ENCODE measurements at places on chromosomes 1 and 21.

GRCh38 chr1:64505232-64505943, 35.5 kb downstream of the CACHD1 start:
- DNase-seq: peak; percentile 28

DNA sequence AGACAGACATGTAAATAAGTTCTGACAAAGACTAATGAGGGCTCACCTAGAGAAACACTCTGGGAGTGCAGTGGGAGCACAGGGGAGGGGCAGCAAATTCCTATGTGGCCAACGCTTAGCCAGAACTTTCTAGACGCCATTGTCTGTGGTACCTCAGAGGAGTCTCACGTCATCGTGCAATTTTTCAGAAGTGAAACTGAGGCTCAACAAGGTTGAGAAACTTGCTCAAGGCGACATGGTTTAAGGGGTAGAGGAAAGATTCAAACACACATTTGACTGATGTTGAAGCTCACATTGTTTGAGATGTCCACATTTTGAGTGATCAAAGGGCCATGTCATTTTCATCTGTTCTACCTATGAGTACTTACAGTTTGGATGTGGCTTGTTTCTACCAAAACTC, 152.6 kb upstream of the LMO4 start:
- DNase-seq: no peak

DNA sequence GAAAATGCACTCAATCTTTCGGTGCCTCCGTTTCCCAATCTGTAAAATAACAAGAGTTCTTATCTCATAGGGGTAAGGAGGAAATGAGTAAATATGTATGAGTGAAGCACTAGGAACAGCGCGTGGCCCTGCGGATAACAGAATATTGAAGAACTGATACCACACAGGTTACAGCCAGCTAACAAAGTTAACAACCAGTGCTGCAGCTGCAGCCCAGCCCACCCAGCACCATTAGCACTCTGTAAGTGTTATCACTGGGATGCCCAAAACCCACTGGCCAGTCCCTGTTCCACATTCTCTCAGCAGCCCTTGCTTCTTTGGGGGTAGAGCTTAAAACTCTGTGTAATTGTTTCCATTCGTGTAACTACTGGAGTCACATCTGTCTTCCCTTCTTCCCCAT, 89.5 kb downstream of the VWA5B1 start:
- no peak for DNase-seq

- DNase-seq: peak; percentile 53
Measured at GRCh38 chr1:221801773-221802516, 60.1 kb upstream of the DUSP10 start.

GRCh38 chr21:41850085-41850484, 29.1 kb downstream of the PRDM15 start:
- no peak for DNase-seq

- DNase-seq: no peak
Measured at GRCh38 chr1:19712928-19713327, 48.3 kb downstream of the HTR6 start.

DNA sequence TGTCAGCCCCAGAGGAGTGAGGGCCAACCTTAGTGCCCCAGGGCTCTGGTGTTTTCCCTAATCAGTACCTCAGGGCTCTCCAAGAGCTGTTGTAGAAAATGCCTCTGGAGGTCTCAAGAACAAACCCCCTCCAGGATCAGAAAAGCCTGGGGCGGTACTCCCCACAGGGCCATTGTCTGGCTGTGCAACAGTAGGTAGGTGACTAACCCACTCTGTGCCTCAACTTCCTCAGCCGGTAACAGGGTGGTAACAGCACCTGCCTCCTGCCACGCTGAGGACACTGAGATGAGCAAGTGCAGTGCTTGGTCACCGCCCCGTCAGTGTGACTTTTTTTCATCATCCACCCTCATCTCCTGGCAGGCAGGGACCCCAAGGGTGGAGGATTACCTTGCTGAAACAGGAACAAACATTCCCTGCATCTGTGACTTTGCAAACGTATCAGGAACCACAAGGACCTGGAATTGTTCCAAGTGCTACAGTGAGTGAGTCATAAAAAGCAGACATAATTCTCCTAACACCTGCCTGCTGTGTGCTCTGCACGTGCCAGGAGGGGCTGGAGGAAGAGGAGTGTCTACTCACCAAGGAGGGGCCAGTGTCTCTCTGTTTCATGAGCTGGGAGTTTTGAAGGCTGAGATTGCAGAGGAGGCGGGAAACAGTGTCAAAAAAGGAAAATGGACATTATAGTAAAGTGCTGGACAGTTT, 440.8 kb downstream of the NPHP4 start:
- peak; percentile 9 for DNase-seq

DNA sequence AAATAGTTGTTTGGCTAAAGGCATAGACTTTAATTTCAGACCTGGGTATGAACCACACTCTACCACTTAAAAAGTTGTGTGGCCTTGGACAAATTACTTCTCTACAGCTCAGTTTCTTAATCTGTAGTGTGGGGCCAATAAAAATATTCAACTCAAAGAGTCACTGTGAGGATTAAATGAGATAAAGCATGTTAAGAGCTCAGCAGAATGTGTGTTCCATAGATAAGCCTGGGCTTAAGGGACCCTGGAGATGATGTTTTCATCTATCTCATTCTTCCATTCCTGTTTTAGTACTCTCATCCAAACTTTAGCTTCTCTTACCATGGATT, 17.7 kb downstream of the S100A10 start:
- no peak for DNase-seq

- no peak for DNase-seq
Measured at GRCh38 chr21:32687643-32688345, 40.0 kb downstream of the SYNJ1 start.

DNA sequence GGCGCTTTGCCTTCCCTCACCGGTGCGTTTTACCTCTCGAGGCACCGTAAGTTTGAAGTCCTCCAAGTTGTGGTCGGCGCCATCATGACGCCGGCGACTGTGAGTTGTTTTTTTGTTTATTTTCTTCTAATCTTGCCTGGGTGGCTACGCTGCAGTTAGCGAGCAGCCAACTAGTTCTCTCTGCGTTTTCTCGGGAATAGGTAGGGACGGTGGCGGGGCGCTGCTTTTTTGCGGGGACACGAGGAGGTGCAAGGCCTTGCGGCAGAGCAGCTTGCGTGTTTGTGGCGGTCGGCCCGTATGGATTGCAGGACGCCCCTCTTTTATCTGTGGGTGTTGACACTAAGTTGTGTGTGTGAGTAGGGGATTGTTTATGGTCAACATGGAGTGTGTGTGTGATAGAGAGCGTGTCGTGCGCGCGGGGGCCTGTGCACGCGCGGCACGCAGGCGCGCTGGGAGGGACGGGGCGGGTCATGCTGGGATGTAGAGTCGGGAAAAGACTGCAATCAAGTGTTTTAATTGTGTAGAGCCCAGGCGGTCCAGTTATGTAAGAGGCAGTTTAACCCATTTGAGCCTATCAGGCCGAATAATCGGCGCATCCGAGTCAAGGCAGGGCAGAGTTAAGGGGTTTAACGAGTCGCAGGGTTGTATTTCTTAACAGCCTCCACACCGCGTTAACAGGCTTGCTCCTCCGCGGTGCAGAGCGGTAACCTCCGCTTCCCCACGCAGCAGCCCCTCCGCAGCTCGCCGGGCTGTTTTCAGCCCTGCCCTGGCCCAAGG, 1.2 kb upstream of the NEGR1 start:
- peak; percentile 94 for DNase-seq

DNA sequence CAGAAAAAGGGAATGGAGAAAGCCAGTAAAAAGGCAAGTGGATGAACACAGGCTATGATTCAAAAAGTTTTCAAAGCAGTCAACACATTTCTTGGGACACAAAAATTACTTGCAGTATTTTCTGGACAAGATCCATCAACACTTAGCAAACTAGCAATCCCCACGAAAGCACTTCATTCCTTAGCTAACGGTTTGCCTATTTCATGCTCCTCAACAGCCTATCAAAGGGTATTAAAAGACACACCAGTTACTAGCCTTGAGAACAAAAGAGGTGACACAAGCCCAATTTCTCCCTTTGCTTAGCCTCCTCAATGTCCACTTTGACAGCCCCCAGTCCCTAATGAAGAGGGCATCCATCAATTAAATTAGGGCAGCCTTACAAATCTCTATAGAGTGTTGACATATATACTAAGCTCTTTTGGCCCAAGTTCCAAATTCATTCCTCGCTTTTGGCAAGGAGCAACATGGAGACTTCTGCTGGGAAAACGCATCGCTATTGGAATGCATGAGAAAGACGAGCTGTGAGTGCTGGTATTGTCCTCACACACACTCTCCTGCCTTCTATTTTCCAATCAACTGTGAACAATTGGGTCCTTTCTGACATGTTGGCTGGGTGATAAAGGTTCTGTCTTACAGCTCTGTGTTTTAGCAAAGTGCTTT, 180.0 kb downstream of the TNR start:
- DNase-seq: no peak

DNA sequence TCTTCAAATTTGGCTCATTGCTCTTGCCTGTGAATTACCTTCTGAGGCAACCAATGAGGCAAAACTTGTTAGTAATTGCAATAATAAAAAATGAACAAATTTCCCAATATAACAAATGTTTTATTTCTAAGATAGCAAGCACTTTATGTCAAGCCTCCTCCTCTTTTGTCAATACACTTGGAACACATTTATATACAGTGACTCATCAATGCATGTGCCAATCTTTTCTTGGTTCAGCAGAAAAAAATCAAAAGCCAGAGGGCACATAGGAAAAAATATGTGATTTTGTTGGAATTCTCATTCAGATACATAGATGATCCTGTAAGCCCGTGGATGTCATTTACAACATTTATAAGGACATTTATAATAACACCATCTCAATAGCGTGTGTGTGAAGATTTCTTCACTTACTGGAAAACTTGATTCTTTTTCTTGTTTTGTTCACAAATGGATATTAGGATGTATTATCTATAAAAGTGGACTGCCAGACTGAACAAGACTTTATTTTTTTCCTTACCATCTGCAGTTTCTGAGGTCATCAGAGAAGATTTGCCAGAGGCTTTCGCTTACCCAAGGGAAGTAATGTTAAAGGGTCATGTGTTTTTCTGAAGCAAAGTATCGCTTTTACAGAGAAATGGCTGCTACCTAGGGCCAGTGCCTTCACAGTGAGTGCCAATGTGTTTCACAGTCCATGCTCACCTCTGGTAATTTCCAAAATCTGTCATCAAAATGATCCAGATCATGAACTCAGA, 645.7 kb upstream of the PTBP2 start:
- DNase-seq: no peak

- no peak for DNase-seq
Measured at GRCh38 chr1:2495026-2495425, 18.9 kb downstream of the PLCH2 start.

GRCh38 chr1:71088645-71089287, 7.9 kb upstream of the ZRANB2 start:
- DNase-seq: no peak

DNA sequence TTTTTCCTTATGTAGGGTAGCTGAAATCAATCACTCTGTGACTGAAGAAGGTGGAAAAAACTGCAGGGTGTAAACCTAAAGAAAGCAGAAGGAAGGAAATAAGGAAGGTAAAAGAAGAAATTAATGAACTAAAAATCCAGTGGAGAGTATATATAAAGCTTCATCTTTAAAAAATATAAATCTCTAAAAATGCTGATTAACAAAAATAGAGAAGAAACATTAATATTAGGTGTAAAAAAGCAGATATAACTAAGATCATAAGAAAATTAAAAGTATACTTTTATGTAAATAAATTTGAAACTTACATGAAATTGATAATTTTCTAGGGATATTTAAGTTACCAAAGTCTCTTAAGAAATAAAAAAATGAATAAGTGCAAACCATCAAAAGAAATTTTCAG, 159.8 kb downstream of the GALNT2 start:
- no peak for DNase-seq

DNA sequence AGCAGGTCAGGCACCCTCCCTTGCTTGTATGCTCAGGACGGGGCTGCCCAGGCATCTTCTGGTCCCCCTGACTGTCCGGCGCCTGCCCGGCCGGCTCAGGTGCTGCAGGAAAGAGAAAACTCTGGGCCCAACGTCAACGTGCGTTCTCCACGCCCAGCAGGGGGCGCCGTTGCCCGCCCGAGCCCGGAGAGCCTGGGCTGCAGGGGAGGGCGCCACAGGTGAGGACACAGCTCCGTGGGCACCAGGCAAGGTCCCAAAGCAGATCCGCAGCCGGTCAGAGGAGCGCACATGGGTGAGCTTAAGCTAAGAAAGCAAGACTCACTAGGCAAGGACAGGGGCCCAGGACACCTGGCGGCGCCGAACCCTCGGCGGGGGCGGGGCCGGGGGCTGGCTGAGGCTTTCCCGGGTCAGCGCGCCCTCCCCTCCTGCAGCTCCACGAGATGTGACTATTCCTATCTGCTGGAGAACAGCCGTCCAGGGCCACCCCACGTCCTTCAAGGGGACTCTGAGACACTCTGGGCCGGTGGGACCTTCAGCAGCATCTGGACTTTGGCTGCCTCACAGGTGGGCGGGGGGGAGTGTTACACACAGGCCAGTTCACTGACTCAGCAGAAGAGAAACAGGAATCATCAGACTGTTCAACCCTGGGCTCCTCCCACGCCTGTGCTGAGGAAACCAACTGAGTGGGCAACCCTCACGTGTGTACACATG, 29.3 kb downstream of the KRTAP10-1 start:
- DNase-seq: no peak

DNA sequence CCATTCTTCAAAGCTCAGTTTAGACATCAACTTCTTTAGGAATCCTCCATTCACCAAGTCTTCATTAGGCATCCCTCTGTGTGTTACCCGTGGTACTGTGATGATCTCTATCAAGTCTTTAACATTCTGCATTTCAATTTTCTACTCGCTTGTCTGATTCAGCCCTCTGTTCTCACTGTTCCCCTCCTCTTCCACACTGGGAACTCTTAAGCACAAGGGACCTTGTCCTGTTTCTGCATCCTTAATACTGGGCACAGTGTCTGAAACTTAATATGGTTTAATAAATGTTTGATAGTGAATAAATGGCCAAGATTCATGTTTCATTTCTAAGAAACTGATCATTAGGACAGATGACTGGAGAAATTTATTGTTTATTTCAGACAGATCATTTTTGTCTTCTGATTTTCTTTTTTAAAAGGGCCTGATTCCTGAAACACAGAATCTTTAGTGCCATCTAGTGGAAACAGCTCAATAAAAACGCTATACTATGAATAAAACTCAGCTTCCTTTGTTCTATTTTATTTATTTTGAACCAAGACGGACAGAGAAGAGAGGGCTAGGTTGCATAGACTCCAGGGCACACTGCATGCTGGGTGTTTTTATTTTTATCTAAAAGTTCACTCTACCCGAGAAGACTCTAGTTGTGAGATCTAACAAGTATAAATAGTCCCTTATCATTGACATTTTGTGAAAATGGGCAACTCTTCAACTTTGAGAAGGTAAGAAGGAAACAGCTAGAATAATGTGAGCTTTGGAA, 7.0 kb upstream of the TRIM45 start:
- no peak for DNase-seq
